ENCODE measurements at places on chromosomes 3 and 15.

DNA sequence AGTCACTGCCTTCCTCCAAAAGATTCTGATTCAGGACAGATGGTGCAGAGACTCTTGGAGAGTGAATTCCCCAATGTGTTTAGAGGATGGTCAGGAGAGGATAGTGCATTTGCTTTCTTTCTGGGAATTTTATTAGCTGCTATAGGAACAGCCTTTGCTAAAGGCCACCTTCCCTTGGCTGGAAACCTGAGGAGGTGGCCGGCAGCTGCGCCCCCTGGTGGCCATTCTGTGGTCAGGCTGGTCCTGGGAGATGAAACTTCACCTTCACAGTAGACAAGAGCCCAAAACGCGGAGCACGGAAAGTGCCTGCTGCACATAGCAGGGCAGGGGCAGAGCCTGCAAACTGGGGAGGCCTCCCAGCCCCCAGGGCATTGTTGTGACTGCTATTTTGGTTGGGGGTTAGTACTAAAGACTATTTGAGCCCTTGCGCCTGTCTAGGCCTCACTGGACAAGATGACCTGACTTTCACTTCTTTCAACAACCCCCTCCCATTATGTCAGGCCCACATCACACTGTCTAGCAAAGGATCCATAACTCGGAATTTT, 34.3 kb downstream of the SEC22C start:
- peak; percentile 53 for DNase-seq

- DNase-seq: peak; percentile 95
Observed at GRCh38 chr3:149620291-149621020, 37.4 kb downstream of the WWTR1 start.

DNA sequence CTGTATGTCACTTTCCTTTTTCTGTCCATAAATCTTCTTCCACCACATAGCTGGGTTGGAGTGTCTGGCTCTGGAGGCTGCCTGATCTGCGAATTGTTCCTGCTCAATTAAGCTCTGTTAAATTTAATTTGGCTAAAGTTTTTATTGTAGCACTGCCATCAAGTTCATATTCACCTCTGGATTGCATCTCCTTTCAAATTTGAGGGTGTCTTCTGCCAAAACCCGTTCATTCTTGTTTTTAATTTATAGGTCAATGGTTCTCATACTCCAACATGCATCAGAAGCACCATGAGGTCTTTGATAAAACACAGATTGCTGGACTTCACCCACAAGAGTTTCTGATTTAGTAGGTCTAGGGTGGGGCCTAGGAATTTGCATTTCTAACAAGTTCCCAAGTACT, 276.5 kb upstream of the NECTIN3 start:
- DNase-seq: no peak

- DNase-seq: no peak
Observed at GRCh38 chr15:69668963-69669362, 216.3 kb downstream of the RPLP1 start.

DNA sequence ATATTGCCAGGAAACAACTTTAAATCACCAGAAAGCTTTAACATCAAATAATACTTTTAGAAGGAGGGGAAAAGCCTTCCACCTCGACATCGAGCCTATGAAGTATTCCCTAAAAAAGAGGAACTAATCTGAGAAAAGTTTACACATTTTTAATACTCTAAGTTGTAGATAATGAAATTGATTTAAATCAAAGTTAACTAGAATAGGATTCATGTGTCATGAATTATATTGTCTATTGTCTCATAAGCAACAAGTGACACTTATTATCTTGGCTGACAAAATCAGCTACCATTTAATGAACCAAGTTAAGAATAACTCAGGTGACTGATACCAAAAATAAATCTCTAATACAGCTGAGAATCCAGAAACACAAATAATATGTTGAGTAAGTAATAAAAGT, 56.6 kb downstream of the TSC22D2 start:
- no peak for DNase-seq

GRCh38 chr3:187181454-187182170, 15.7 kb upstream of the RTP1 start:
- no peak for DNase-seq

DNA sequence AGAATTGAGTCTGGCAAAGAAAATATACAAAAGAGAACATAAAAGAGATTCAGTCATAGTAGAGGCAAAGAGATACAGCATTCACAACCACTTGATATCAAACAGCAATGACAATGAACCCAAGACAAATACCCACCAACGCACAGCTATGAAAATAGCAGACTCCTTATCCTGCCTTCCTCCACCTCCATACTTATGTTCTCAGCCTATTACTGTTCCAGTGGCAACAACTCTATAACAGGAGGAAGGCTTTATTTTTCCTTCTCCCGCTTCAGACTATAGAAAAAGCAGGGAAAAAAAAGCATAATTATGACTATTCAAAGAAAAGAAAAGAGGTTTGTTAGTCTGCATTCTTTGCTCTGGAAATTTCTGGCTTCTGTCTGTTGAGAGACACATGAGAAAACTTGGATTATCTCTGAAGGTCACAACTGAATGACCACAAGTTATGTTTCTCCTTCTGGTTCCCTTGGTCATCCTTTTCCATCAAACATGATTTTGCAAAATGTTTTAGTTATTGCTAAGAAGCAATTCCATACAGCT, 81.2 kb upstream of the PLXND1 start:
- DNase-seq: no peak

GRCh38 chr15:70853318-70853972, 512 bp downstream of the LARP6 start:
- no peak for DNase-seq

GRCh38 chr15:40063563-40064011, 24.6 kb upstream of the SRP14 start:
- DNase-seq: peak; percentile 87

DNA sequence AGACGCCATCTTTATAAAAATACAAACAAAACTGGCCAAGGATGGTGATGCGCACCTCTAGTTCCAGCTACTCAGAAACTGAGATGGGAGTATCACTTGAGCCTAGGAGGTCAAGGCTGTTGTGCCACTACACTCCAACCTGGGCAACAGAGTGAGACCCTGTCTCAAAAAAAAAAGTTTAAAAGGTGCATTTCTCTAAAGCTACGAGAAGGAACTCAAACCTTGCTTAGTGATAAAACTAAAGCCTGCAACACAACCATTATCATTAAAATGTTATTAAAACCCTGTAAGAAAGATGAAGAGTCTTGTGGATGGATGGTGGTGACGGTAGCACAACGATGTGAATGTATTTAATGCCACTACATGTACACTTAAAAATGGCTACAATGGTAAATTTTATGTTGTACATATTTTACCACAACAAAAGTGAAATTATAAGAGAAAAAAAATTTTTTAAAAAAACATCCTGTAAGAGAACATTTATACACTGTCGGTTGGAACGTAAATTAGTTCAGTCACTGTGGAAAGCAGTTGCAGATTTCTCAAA, 3.1 kb downstream of the PLD1 start:
- DNase-seq: no peak

GRCh38 chr3:151372063-151372820, 12.3 kb downstream of the P2RY12 start:
- peak; percentile 53 for DNase-seq

DNA sequence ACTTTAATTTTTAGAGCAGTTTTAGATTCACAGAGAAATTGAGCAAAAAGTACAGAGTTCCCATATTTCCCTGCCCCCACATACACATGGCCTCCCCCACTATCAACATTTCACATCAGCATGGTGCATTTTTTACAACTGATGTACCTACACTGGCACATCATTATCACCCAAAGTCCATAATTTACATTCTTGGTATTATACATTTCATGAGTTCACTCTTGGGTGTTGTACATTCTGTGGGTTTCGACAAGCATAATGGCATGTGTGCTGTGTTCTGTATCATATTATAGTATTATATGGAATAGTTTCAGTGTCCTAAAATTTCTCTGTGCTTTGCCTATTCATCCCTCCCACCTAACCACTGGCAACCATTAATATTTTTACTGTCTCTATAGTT, 419.8 kb upstream of the THBS1 start:
- DNase-seq: peak; percentile 88

DNA sequence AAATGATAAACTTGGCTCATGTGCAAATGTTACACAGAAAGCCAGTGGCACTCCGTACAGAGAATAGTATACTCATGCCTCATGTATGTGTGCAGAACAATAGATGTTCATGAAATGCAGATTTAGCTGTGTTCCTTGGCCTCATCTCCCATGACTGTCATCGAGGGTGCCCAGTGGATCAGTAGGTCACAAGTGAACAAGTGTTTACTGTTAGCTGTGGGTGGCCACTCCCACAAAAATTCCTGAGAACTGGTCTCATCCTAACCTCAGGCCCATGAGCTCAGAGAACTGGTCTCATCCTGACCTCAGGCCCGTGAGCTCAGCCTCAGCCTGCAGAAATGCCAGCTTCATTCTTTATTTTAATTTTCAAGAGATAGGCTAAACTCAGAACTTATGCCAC, 124.1 kb downstream of the GADL1 start:
- DNase-seq: peak; percentile 86

DNA sequence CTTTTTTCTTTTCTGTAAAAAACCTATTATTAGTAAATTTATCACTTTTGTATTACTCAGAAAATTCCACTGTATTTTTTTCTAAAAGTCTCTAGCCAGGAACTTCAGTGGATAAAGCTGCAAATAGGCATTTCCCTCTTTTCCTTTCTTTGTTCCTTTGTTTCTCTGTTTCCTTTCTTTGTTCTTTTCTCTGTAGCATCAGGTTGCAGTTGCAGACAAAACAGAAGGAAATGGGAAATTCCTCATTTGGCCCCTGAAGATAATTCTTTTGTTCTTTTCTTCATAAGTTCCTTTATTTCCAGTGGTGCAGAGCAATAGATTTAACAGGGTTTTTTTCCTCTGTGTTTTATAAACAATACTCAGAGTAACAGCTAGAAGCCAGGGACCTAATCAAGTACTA, 416.5 kb downstream of the TBL1XR1 start:
- DNase-seq: no peak

DNA sequence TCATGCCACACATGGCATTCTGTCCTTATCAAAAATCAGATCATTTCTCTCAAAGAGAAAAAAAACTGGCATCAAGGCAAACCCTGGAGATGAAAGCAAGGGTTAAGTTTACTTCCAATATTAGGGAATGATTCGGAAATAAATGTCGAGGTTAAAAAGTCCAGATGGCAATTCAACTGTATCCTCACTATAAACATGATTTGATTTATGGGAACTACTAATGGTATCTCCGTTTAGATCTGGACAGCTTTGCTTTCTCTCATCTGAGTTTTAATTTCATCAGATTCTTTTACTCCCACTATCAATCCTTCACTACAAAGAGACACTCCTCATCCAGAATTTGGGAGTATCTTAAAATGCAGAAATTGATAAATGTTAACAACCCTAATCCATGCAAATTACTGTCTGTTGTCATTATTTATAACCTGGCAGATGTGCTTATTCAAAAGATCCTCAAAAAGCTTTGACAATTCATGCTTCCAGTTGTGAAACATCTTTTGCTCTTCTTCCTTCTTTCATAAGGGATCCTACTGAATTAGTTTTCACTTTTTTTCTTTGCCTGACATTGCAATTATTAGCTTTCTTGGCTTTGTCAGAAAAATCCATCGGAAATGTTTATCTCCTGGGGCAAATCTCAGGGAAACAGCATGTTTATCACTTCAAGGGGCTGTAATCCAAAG, 903.2 kb downstream of the MCTP2 start:
- DNase-seq: no peak

- DNase-seq: no peak
Observed at GRCh38 chr3:98745718-98746117, 17.4 kb upstream of the ST3GAL6 start.

DNA sequence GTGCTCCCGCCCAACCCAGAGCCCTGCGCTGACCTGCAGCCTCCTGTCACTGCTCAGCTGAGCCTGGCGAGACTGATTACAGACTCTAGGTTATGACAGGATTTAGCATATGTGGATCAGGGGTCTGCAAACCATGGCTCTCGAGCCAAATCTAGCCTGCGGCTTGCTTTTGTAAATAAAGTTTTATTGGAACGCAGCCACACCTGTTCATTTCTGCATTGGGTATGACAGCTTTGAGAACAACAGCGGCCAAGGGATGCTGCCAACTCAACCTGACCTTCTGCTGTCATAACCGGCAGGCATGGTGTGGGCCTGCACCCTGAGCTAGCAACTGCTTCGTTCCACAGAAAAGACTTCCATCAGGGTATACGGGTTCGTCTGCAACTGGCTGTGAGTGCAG, 50.5 kb upstream of the IQSEC1 start:
- no peak for DNase-seq

DNA sequence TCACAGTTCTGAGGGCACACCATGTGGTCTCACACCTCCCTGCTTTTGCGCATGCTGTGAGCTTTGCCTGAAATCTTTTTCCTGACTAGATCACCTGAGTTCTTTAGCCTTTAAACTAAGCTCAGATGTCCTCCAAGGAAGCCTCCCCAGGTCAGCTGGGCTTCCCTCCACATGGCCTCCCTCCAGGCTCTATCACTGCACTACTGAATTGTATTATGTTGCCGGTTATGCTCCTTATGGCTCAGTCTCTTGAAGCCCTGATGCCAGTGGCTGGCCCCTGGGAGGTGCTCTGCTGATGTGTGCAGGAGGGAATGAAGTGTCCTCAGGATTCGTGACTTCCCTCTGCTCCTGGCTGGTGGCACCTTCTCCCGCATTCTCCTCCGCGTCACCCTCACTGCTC, 93.3 kb upstream of the BLM start:
- DNase-seq: no peak

DNA sequence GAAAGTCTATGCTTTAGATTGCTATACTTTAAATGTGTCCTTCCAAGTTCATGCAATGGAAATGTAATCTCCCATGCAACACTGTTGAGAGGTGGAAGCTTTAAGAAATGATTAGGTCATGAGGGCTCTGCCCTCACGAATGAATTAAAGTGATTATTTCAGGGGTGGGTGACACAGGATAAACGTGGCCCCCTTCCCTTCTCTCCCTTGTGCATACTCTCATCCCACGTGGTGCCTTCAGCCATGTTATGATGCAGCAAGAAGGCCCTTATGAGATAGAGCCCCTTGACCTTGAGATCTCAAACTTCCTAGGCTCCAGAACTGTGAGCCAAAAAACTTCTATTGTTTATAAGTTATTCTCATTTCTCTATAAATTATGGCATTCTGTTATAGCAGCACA, 183.3 kb downstream of the TNIK start:
- no peak for DNase-seq

DNA sequence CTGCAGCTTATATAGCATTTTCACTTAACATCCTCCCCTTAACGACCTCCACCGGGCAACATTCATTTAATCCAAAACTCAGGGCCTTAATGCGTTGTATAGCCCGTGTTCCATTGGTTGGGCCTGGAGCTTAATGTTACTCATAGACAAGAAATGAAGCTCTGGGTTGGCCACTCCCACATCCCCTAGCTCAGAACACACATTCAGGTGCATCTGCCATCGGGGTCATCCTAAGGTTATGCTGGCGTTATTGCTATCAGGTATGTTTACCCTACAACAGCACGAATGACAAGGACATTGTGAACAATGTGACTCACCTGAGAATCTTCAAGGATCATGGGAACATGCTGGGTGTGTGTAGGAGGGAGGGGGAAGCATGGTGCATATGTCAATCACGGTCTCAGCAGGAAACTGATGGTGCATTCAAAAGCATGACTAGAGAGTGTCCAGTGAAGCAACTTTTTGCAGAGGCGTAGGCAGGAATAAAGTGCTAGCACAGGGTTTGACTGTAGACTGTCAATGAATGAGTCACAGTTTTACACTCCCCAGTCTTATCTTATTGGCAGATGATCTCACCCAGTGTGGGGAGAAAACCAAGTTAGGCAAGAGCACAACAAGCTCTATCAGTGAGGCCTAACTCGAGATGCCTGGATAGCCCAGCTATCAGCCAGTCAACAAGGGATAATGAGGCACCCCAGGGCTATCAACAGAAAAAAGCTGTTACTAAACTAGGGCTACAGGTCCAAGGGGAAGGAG, 402.1 kb upstream of the MCTP2 start:
- peak; percentile 82 for DNase-seq

Data from fibroblast of skin of scalp (primary cell).